ENCODE measurements at places on chromosomes 5 and 9.

GRCh38 chr9:93003552-93004407, 54.7 kb upstream of the SUSD3 start:
- H3K27ac ChIP-seq: no peak overlapping the region
- DNase-seq: peak; percentile 74
- no peak overlapping the region for H3K4me3 ChIP-seq
- H3K36me3 ChIP-seq: peaks cover 39% of the 10 kb centered on the region
- H3K27me3 ChIP-seq: no peaks in the 10 kb centered on the region
- peaks cover 48% of the 10 kb centered on the region for H3K4me1 ChIP-seq

- no peaks in the 10 kb centered on the region for H3K27me3 ChIP-seq
- DNase-seq: no peak
- no peak overlapping the region for H3K27ac ChIP-seq
These were observed 25.8 kb upstream of the CAMSAP1 start for GRCh38 chr9:135933114-135933513.

DNA sequence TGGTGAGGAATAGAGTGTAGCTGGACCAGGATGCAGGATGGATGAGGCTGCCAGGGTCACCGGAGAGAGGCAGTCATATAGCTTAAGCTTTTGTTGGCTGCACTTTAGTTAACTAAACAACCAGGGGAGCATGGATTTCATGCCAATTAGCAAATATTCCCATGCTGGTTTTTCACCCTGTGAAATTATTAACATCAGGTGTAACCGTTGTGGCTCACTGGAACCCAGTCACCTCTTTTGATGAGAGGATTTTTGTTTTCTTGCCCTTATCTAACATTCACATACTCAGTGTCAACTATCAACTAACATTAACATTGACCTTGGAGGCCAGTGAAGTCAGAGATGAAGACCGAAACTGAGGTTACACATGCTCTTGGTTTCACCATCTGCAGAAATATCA, 97.2 kb upstream of the BASP1 start:
- H3K27me3 ChIP-seq: no peaks in the 10 kb centered on the region
- no peak overlapping the region for H3K4me3 ChIP-seq
- no peaks in the 10 kb centered on the region for H3K36me3 ChIP-seq
- no peak for DNase-seq
- no peak overlapping the region for H3K27ac ChIP-seq
- no peaks in the 10 kb centered on the region for H3K4me1 ChIP-seq

DNA sequence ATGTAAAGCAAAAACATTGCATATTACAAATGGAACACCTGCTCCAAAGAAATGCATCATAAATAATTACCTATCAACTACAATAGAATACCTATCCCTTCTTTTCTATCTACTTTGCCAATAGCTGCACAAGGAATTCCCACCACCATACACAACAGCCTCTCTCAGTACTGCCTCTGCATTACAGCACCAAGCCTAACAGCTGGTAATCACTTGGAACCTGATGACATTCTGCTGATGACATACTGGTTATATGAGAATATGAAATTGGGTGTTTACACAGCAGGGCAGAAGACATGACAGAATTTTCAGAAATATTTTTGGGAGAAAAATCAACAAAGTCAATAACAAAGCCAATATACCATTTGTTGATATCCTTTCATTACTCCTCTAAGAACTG, 43.2 kb downstream of the PSMB7 start:
- no peaks in the 10 kb centered on the region for H3K27me3 ChIP-seq
- DNase-seq: no peak
- no peaks in the 10 kb centered on the region for H3K36me3 ChIP-seq
- H3K27ac ChIP-seq: no peak overlapping the region

DNA sequence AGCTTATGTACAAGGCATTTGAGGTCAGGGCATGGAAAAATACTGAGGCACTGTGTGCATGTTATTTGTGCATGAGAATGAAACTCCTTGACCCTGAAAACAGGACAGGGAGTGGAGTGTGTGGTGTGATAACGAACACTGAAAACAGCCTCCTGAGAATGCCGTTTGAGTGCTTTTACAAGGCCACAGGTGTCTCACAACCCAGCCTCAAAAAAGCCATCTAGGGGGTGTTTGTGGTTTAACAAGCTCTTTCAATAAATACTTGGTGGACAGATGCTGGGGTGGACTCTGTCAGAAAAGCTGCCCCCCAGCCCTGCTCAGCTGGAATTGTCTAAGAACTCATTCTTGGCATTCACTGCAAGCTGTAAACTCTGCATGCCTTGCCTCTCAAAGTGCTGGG, 94.0 kb upstream of the SLC25A48 start:
- no peak for DNase-seq
- H3K4me1 ChIP-seq: no peaks in the 10 kb centered on the region
- no peaks in the 10 kb centered on the region for H3K27me3 ChIP-seq
- H3K36me3 ChIP-seq: no peaks in the 10 kb centered on the region
- H3K27ac ChIP-seq: no peak overlapping the region
- H3K4me3 ChIP-seq: no peak overlapping the region

DNA sequence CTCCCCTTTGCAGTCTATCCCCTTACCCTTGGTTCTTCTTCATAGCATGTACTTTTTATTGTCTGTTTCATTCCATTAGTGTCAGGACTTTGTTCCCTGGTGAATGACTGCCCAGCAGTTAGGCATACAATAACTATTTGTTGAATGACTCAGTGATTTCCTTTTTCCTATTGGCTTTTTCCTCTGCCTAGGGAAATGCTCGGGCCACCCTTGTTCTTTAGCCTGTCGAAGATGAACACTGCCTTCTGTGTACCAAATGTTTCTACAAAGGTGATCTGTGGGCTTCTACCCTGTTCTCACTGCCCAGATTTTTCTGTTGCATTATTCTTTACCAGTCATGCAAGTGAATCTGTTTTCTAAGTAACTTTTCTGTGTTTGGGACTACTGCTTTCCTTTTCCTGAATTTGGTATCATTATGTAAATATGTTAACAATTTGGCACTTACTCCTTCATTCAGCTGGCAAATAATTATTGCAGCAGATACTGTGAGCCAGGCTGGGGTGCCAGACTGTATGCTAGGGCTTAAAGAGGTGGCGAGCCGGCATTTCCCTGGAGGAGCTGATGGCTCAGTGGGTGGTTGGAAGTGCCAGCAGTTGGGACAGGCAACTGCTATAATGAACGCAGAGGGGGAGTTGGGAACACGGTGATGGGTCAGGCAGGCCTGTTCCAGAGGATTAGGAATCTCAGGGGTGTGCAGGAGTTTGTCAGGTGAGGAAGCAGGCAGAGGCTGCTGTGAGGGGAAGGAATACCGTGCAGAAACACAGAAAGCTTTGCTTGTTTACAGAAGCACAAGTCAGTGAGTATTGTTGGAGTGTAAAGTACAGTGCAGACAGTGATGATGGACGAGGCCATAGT, 30.6 kb downstream of the KDM4C start:
- H3K27ac ChIP-seq: no peak overlapping the region
- peaks cover 7% of the 10 kb centered on the region for H3K36me3 ChIP-seq

DNA sequence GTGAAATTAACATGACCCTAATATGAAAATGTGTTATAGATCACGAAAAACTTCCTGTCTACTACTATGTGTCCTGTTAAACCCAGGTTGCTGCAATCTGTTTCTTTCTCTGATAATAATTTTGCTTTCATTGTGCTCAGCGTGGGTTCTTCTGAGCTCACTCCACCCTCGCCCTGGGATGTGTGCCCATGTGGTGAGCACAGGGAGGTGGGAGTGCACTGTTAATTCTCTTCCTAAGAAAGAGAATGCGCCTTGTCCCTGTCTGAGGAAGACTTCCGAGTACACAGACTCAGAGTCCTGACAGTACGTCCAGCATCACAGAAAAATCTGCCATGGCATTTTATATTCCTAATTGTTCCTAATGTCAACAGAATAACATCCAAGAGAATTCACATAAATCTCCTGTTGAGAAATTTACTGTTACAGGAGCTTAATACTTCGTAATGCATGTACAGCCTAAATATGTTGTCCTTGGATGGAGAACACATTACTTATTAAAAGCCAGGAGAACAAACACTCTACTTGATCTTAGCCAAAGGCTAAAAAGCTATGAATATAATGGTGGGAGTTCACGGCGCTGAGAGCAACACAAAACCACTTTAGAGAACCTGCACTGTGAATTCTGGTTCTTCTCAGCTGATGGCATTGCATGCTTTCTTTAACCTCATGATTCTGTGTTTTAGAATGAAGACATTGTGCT, 102.6 kb downstream of the PDE4D start:
- H3K27ac ChIP-seq: no peak overlapping the region
- no peaks in the 10 kb centered on the region for H3K36me3 ChIP-seq
- no peak overlapping the region for H3K4me3 ChIP-seq
- H3K27me3 ChIP-seq: no peaks in the 10 kb centered on the region
- H3K4me1 ChIP-seq: no peaks in the 10 kb centered on the region

- no peak for DNase-seq
- no peak overlapping the region for H3K4me3 ChIP-seq
- H3K4me1 ChIP-seq: no peaks in the 10 kb centered on the region
- no peak overlapping the region for H3K27ac ChIP-seq
These were observed 17.1 kb downstream of the DCANP1 start for GRCh38 chr5:135430135-135430437.

GRCh38 chr5:14407051-14407450, 174.5 kb upstream of the OTULINL start:
- no peaks in the 10 kb centered on the region for H3K27me3 ChIP-seq
- H3K36me3 ChIP-seq: no peaks in the 10 kb centered on the region
- no peak overlapping the region for H3K27ac ChIP-seq
- no peak overlapping the region for H3K4me3 ChIP-seq
- DNase-seq: no peak
- H3K4me1 ChIP-seq: no peaks in the 10 kb centered on the region

DNA sequence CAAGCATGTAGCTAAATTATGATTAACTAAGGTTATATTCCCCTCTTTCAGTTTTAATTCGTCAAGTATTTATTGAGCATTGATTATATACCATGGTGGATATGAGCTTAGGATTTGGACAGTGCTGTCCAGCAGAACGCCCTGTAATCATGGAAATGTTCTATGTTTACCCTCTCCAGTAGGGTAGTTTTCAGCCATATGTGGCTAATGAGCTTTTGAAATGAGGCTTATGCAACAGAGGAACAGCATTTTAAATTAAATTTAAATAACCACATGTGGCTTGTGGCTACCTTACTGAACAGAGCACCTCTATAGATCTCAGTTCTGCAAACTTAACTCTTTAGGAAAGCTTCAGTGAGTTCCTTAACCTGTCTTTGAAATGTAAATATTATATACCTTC, 59.1 kb downstream of the JMY start:
- no peaks in the 10 kb centered on the region for H3K27me3 ChIP-seq
- no peak for DNase-seq
- no peaks in the 10 kb centered on the region for H3K4me1 ChIP-seq

GRCh38 chr5:61333321-61333953, 1.4 kb downstream of the ZSWIM6 start:
- DNase-seq: peak; percentile 16
- peaks cover 21% of the 10 kb centered on the region for H3K4me1 ChIP-seq
- H3K4me3 ChIP-seq: peak overlapping the region; percentile 70
- H3K27ac ChIP-seq: peak overlapping the region; percentile 22
- H3K36me3 ChIP-seq: no peaks in the 10 kb centered on the region

DNA sequence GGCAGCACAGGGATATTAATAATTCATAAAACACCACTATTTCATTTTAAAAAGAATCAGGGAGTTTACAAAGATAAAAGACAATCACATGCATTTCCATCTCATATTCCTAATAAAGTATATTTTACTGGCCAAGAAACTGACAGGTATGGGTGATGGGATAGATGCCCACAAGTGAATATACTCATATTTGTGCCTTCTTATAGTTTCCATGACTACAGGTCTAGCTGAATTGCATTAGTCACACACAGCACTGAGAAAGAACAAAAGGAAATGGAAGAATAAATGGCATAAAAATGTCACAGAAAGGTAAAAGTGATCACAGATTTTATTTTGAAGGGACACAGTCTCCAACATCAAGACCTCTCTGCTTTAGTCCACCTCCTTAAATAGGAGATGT, 193.5 kb downstream of the PLK2 start:
- no peak overlapping the region for H3K27ac ChIP-seq
- H3K4me3 ChIP-seq: no peak overlapping the region
- H3K4me1 ChIP-seq: no peaks in the 10 kb centered on the region
- no peaks in the 10 kb centered on the region for H3K27me3 ChIP-seq
- DNase-seq: no peak

GRCh38 chr5:74866596-74867162, 492 bp upstream of the FAM169A start:
- no peak for DNase-seq
- peak overlapping the region; percentile 69 for H3K4me3 ChIP-seq
- peak overlapping the region; percentile 52 for H3K27ac ChIP-seq

DNA sequence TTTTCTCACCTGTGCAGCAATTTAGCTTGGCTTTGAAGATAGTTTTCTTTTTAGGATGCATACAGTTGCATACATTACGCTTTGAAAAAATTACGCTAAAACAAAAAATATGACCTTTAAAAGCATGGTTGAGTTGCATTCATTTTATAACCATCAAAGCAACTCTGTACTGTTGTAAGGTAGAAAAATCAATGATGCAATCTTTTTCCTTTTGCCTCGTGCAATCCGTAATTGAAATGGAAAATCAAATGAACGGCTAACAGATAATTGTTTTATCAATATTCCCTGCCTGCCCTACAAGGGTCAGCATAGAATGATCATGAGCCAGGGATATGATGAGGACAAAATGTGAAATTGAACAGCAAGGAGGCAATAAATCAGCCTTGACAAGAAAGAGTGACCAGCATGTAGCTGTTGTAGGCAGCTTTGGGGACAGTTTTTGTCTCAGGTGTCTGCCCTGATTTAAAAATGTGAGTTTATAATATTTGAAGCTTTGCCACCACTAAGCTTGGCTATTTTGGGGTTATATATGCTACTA, 98.2 kb downstream of the PBX3 start:
- no peaks in the 10 kb centered on the region for H3K27me3 ChIP-seq
- no peaks in the 10 kb centered on the region for H3K36me3 ChIP-seq
- DNase-seq: no peak
- H3K27ac ChIP-seq: no peak overlapping the region

DNA sequence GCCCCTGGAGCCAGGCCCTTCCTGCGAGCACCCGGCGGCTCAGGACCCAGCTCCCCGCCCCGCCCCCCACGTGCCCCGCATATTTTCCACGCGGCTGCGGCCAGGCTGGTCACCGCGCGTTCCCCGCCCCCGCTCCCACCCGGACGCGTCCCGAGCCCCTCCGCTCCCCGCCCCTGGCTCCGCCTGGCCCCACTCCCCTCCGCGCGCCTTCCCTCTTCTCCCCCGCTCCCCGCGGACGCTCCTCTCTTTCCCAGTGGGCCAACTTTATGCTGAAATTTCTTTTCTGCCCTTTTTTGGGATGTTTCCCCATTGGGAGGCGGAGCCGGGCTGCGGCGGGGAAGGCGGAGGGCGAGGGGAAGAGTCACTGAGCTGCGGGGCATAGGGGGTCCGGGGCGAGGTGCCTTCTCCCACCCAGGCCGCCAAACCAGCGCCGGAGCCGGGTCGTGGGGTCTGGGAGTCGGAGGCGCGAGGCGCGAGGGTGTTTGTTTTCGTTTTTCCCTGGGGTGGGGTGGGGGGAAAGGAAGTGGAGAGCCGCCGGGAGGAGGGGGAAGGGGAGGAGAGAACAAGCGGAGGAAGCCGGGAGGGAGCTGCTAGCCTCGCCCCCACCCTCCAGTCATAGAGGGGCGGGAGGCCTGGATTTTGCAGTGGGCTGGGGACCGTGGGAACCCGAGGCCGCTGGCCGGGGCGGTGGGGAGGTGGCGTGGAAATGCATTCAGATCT, 1.0 kb upstream of the TPM2 start:
- peak; percentile 21 for DNase-seq
- peak overlapping the region; percentile 51 for H3K27ac ChIP-seq
- peak overlapping the region; percentile 67 for H3K4me3 ChIP-seq
- H3K36me3 ChIP-seq: no peaks in the 10 kb centered on the region

- H3K4me1 ChIP-seq: peaks cover 22% of the 10 kb centered on the region
- no peak for DNase-seq
These were observed 158.8 kb downstream of the C9orf152 start for GRCh38 chr9:110048976-110049698.
